IPS-NIHi11 (cell line): ENCODE measurements at places on chromosomes 11 and 22.
A peak's percentile ranks its signal among the peaks of the same experiment; 100 is the strongest.

DNA sequence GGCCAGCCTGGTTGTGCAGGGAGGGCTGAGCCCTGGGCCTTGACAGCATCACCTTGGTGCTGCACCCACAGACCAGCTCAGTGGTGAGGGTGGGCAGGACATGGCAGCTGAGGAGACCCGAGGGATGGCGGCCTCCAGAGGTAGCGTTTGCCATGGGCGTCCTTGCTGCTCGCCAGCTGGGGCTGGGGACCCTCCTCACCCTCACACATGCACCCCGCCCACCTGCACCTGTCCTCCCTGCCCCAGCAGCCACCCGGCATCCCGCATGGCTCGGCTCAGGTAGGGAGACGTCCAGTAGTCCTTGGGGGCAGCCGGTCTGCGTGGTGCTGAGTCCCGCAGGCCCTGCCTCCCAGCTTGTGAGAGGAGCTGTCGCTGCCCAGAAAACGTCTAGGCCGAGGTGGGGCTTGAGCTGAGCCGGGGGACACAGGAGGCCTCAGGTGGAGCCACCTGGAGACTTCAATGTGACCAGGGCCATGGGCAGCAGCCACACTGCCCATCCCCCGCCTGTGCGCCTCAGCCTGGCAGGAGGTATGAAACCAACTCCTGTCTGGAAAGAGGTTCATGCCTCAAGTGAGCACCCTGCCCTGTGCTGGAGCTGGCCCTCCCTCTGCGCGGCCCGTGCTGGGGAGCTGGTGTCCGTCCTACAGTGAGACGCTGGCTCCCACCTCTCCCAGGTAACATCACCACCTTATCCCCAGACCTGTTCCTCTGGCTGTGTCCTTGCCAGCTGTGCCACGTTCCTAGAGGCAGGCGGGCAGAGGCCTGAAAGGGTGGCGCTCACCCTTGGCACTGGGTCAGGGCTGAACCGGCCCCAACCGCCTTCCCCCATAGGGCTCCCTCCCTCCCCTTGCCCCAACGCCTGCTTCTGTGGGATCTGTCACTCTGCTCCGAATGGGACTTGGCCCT is 3.3 kb upstream of the TRABD start:
- DNase-seq = no peak

DNA sequence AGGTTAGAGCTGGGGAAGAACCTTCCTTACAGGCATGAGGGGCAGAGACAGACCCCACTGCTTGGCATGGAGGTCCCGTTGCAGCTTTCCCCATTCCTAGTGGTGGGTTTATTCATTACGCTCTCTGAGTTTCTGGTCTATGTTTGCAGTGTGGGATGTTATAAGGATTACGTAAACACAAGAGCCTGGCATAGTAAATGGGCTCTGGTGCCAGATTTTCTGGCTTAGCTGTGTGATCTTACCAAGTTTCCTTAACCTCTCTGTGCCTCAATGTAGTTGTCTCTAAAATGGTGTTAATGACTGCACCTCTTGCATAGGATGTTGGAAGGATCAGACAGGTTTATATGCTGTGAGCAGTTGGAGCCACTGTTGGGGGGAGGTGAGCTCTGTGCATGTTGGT is 15.1 kb downstream of the DTX4 start:
- no peak for DNase-seq

DNA sequence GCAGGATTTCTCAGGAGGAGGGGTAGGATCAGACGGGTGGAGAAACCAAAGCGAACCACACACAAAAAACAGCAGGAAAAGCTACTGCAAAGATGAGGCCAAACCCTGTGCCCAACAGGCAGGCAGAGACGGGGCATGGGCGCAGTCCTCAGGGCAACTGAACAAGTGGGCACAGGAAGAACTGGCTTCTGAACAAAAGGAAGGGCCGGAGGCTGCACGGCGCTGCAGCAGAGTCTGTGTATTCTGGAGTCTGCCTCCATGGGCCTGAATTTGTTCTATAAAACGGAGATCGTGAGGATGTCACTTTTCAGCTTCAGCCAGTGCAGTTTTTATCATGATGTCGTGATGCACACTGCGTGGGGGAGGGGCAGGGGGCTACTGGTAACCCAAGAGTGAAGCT is 1026.0 kb downstream of the TBC1D22A start:
- DNase-seq = no peak

DNA sequence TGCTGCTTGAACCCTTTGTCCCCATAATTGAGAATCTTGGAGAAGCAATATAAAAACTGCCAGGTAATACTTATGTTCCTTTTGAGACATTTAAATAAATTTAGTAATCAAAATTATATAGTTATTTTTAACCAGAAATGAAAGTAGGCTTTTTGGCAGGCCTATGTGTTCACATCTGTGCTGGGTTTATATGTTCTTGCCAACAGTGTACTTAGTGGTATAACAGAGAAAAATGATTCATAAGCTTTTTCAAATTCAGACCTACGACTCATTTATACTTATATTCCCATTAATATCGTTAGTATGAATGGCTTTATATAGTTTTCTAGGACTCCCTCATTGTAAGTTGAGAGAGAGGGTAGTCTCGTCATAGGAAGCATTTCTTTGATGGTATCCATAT is 79.0 kb downstream of the DDX10 start:
- DNase-seq = no peak

DNA sequence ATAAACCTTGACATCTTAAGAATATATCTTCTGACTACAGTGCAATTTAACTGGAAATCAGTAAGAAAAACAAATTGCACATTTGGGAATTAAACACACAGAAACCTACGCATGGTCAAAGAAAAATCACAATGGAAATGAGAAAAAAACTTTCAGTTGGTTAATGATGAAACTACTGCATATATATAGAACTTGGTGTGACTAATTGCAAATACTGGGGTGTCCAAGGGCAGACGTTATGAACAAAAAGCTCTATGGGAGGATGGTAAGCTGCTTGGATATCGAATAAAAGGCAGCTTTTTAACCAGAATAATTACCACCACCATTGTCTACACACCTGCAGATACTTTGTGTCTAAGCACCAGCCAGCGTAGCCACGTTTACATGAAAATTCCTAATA is 791 bp downstream of the GDPD4 start:
- no peak for DNase-seq

GRCh38 chr22:44085743-44086270 is 61.7 kb downstream of the PARVB start:
- peak; percentile 68 for DNase-seq

- DNase-seq = peak; percentile 35
Observed at GRCh38 chr11:133681901-133682300, 149.6 kb upstream of the OPCML start.
